Fibroblast of the aortic adventitia (primary cell): ENCODE measurements at places on chromosomes 5 and 9.

- DNase-seq, result no peak
Measured at GRCh38 chr9:7403839-7404487, 395.6 kb downstream of the DMAC1 start.

DNA sequence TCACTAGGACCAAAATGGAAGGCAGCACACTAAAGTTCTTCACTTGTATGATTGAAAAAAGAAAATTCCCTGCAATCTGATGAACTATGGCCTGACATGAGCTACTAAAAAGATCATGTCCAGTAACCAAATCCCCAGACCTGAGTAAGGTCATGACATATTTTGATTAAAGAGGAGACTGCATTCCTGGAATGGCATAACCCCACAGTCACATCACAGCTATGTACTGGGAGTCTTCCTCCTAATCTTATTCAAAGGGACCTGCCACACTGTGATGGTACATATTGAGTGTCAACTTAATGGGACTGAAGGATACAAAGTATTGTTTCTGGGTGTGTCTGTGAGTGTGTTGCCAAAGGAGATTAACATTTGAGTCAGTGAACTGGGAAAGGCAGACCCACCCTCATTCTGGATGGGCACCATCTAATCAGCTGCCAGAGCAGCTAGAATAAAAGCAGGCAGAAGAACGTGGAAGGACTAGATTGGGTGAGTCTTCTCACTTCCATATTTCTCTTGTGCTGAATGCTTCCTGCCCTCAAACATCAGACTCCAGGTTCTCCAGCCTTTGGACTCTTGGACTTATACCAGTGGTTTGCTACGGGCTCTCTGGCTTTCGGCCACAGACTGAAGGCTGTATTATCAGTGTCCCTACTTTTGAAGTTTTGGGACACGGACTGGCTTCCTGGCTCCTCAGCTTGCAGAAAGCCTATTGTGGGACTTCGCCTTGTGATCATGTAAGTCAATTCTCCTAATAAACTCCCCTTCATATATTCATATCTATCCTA lies 345.0 kb downstream of the TMEM38B start:
- DNase-seq, result no peak

- DNase-seq, result no peak
Measured at GRCh38 chr5:115516372-115516771, 28.2 kb downstream of the FEM1C start.

DNA sequence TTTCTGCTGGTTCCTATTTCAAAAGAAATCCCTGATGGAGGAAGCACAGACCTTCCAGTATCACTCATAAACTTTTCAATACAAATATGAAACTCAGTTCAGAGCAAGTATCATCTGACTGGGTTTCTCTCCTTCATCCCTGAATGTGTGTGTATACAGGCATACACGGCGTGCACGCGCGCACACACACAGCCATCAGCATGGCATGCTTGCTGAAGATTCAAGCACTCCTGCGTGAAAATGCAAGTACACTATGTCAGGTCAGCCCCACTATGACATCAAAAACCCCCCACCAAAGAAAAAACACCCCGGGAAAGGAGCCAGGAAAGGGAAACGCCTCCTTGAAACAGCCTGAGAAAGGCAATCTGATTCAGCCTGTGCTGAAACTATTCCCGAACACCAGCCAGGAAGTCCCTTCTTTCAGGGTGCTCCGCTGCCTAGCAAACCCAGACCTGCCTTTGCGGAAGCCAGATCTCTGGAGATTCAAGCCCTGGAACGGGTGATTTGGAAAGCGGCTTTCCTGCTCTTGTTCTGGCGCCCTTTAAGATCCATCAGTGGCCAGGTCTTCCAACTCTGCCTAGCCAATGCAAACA lies 831 bp downstream of the KLHL3 start:
- DNase-seq, result peak; percentile 43

DNA sequence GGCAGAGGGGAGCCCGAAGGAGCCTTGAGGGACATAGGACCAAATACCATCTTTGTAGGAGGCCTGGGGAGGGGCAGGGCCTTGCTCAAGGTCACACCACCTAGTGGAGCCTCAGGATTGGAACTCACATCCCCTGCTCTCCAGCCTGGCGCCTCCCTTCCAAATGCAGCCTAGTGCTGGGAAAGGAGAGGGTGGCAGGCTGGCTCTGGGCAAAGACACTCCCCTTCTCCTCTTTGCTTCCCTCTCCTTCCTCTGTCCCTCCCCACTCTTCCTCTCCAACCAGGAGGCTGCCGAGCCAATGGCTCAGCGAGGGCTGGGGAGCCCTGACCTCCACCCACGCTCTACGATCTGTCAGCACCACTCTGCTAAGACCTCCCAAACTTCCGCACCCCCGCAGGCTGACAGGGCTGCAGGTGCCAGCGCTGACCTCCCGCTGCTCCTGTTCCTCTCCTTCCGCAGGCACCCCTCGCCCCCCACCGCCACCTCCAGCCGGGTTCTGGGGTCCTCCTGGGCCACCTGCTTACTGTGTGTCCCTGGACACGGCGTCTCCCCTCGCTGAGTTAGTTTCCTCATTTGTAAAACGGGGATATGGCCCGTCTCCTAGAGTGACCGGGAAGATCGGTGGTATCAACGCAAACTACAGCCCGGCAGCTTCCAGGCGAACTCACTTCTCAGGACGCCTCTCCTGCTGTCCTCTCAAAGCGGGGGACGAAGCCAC lies 52.9 kb downstream of the C9orf50 start:
- DNase-seq, result peak; percentile 59

DNA sequence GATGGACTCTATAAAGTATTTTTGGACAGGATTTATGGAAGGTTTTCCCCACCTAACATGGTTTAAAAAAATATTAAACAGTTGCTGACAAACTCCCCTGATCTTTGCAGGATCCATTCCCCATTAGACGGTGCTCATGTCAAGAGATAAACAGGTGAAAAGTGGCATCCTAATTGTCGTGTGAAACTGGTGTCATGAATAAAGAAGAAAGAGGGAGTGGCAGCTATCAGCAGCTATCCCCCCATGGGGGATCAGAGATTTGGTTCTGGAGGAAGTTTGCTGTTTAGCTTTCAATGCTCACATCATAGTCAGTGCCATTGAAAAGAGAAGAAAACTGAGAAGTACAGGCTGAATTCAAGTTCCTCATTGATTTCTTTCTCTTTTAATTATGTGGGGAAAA lies 329.3 kb upstream of the BRINP1 start:
- DNase-seq, result no peak

- peak; percentile 47 for DNase-seq
Measured at GRCh38 chr5:149039506-149039905, 23.4 kb downstream of the SH3TC2 start.

GRCh38 chr5:90944116-90944515 lies 385.5 kb downstream of the ADGRV1 start:
- DNase-seq, result no peak

- DNase-seq, result no peak
Measured at GRCh38 chr9:108282872-108283271, 572.9 kb downstream of the ACTL7B start.

DNA sequence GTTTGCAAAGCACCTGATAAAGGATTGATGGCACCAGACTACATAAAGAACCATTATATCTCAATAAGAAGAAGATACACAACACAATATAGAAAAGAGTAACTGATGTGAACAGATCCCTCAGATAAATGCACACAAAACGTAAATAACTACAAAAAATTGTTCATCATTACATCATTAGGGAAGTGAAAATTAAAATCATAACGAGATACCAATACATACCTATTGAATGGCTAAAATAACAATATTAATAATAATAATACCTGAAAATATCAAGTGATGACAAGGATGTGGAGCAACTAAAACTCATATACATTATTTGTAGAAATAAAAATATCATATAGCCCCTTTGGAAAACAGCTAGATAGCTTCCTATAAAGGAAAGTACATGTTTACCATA lies 469.5 kb downstream of the DMRTA1 start:
- no peak for DNase-seq

DNA sequence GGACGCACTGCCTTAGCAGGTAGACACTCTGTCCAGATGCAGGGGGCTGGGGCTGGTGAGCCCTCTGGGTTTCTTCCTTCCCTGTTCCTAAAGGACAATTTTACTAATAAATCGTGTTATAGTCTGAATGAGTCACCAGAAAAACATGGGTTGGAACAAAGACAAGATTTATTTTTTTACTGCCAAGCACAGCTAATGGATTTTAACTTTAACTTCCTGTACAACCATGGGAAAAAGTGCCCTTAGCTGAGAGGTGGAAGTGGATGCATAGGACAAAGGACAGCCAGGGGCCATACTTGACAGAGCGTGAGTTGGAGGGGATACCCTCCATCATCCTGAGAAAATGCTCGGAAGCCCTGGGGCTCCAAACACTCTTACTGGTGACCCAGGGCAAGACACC lies 300.7 kb downstream of the MSX2 start:
- no peak for DNase-seq

- DNase-seq, result peak; percentile 63
Measured at GRCh38 chr9:33161589-33162132, 5.5 kb downstream of the B4GALT1 start.

DNA sequence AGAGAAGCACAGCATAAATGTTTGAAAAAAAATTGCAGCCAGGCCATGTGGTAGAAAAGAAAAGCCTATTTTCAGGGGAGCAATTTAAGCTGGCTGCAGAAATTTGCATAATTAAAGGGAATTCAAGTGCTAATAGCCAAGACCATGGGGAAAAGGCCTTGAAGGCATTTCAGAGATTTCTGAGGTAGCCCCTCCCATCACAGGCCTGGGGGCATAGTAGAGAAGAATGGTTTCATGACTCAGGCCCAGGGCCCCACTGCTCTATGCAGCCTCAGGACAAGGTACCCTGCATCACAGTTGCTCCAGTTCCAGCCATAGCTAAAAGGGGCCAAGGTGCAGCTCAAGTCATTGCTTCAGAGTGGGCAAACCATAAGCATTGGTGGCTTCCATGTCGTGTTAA lies 1416.0 kb downstream of the EFNA5 start:
- no peak for DNase-seq

DNA sequence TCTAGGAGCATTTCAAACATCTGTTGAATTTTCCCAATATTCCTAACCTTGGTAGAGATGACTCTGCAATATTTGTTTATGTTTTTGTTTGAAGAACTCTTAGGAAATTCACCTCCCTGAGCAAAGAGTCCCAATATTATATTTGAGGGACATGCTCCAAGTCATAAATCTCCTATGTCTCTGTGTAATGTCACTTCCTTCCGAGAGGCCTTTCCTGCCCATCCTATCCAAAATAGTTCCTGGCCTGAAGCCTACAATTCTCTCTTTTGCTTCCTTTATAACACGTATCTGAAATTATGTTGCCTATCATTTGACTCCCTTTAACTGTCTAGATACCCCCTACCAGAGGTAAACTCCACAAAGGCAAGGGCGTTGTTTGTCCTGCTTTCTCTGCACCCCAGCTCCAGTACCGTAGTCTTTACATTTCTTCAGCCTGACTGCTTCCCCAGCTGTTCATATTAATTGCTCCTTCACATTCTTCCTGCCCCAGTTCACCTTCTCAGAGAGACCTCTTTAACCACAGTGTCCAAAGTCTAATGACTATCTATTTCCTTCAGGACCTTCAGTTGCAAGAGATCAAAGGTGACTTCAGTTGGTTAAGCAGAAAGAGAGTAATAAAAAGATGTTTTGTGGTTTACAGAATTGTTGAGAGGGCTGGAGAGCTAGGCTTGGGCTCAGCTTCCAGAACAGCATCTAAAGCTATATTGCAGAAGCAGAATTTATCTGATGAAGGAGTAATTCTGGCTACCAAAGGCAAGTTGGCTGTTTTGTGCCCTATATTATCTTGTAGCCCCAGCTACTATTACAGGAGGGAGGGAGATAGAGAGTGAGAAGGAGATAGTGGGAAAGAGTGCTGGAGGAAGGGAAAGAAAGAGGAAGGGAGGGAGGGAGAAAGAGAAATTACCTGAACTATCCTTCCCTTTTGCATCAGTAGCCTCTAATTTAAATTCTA lies 109.3 kb upstream of the TMEM161B start:
- DNase-seq, result no peak
